ENCODE measurements at places on chromosomes 1 and 21.

- no peak for DNase-seq
Observed at GRCh38 chr1:20847611-20848080, 60.5 kb upstream of the HP1BP3 start.

GRCh38 chr1:151714820-151715725 is 1.5 kb downstream of the CELF3 start:
- no peak for DNase-seq

GRCh38 chr1:201450721-201451291 is 18.2 kb downstream of the PHLDA3 start:
- no peak for DNase-seq

GRCh38 chr1:28112388-28113241 is 24.2 kb upstream of the EYA3 start:
- no peak for DNase-seq

DNA sequence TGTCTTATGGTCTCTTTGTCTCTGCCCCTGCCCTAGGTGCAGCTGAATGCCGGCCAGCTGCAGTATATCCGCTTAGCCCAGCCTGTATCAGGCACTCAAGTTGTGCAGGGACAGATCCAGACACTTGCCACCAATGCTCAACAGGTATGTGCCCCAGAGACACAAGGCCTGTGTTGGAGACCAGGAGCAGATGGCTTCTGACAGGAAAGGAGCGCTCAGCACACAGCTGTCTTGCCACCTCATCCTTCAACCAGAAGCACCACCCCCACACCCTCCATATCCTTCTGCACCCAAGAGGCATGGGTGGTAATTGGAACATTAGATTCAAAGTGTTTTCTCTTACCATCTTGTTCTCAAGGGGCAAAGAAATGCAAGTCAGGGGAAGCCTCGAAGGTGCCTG is 17.0 kb upstream of the KCNQ4 start:
- no peak for DNase-seq

DNA sequence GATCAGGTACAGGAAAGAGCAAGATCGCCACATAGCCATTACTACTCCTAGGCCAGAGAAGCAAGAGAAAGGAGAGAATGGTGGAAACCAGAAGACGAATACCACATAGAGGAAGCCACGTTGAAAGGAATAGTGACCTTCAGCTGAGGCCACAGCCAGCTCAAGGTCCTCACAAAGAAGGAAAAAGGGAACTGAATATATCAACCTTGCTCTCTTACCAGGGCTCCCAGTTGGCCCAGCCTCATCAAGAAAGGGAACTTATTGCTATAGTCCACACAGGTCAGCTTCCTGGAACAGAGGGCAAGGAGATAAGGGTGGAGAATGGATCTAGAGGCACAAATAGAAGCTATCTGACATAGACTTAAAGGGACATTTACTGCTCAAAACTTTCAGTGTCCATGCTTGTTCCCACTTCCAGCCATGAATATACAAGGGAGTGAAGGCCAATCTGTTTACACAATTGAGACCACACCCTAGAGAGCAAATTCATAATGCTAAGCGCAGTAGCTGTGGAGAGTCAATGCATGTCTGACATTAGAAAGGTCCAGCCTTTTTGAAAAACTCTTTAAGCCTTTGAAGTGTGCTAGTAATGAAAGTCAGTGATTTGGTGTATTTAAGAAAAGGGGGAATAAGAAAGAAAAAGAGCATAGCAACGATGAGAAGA is 120.7 kb upstream of the ZC3H11B start:
- no peak for DNase-seq

- no peak for DNase-seq
Observed at GRCh38 chr1:54701996-54702395, 13.7 kb upstream of the TTC4 start.

DNA sequence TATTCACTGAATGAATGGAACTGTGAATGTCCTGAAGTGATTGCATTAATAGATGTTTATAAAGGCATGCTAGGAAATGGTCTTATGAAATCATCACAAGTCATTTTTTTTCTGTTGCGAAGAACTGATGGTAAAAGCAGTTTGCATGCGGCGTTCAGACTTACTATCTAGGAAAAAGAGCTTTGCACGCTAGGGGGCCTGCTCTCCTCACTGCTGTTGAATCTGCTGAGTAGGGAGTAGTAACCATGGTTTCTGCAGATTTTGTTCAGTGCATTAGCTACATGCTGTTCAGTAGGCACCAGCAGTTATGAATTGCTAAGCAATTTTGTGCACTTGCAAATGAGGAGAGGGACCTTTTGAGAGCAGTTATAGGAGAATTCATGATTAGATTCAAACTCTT is 57.9 kb downstream of the CENPF start:
- no peak for DNase-seq

DNA sequence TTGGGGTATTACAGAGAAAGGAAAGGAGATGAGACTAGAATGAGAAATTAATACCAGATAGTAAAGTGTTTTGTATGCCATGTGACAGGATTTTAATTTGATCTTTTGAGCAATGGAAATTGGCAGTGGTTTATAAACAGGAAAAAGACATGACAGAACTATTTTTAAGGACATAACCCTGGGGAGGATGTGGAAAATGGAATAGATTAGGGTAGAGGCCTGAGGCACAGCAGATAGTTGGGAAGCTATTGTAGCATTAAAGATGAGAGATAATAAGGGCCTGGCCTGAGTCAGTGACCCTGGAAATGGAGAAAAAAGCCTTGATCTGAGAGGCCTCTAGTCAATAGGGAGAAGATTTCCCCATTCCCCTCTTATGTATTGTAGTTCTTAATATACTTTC is 22.1 kb upstream of the KCNA3 start:
- no peak for DNase-seq

GRCh38 chr1:74363220-74363619 is 128.0 kb downstream of the TNNI3K start:
- DNase-seq = no peak

DNA sequence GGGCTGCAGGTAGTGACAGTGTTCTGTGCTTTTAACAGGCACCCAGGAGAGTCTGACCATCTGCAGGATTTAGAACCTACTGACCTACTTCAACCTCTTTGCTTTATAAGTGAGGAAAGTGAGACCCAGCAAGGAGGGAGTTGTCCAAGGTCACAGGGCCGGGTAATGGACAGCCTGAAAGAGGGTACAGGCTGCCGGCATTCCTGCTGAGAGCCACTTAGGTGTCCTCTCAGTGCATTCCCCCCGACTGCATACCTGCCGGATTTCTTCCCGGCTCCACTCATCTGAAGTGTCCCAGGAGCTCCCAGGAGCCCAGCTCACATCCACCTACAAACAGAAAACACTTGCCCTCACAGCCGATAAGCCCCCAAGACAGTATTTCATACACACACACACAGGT is 13.9 kb downstream of the PHLDA3 start:
- no peak for DNase-seq

- DNase-seq = no peak
Observed at GRCh38 chr1:207831517-207832327, 79.2 kb downstream of the CD34 start.

Data from NCI-H187 treated with DMSO at 0.1 percent for 48 hours (cell line).